Type B pancreatic cell (in vitro differentiated cells): ENCODE measurements at places on chromosomes 7 and 10.
A peak's percentile ranks its signal among the peaks of the same experiment; 100 is the strongest.

- no peak for DNase-seq
These were observed 8.9 kb upstream of the SLC26A3 start for GRCh38 chr7:107811934-107812333.

DNA sequence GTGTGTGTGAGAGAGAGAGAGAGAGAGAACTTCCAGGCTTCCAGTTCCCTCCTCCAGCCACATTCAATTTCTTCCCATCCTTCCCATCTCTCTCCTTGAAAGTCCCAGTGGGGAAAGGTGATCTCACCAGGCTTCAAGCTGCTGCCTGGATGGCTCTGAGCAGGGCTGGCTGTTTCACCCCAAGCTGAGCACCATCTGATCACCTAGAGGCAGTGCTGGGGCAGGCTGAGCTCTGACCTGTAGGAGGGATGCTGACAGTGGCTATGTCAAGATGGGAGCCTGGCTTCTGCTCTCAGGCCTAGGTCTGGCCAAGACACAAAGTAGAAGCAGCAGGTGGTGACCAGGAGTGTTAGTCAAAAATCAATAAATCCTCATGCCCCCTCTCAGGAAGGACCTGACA, 370.8 kb downstream of the PLXNA4 start:
- no peak for DNase-seq

GRCh38 chr7:81626008-81626407, 143.8 kb downstream of the HGF start:
- DNase-seq: no peak

- no peak for DNase-seq
These were observed 23.4 kb downstream of the IRF5 start for GRCh38 chr7:128961030-128961659.

DNA sequence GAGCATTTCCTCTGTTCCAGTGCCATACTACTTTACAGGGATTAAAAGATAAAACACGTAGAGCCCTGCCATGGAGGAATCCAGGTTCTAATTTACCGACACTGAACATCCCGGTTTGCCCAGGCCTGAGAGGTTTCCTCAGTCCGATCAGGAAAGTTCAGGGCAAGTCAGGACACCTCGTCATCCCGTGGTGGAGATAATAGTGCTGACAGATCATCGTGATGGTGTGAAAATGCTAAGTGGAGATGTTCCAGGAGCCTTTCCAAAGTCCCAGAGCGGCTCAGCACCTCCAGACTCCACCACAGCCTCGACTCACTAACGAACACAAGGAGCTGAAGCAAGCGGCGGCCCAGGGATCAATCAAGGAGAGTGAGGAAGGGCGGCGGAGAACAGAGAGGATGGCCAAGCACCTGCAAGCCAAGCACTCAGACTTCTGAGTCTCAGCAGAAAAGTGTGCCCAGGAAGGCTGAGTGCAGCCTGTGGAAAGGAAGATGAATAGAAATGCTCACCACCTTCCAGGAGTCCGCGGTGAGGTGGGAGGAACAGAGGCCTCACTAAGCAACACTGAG, 103.7 kb upstream of the VWC2 start:
- no peak for DNase-seq

- DNase-seq: no peak
These were observed 306.2 kb upstream of the LRRN3 start for GRCh38 chr7:110784749-110785148.

DNA sequence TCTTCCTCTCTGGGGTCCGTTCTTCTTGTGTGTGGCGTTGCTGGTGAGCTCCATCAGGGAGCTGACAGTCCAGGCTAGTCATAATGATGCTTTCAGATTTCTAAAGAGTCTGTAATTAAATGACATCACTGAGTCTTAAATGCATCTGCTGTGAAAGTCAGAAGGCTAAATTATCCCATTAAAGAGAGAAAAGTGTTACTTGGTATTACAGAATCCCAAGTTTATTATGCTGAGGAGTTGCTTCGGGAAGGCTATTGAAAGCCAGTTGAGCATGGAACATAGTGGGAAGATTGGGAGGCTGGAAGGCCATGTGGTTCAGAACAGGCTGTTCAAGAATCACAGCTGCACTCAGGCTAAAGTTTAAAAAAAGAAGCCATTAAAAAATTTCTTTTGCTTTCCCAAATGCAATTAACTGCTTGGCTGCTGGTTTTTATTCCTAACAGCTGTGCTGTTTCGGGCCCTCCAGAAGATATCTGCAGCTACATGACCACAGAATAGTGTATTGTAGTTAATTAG, 342.6 kb upstream of the LRGUK start:
- no peak for DNase-seq

DNA sequence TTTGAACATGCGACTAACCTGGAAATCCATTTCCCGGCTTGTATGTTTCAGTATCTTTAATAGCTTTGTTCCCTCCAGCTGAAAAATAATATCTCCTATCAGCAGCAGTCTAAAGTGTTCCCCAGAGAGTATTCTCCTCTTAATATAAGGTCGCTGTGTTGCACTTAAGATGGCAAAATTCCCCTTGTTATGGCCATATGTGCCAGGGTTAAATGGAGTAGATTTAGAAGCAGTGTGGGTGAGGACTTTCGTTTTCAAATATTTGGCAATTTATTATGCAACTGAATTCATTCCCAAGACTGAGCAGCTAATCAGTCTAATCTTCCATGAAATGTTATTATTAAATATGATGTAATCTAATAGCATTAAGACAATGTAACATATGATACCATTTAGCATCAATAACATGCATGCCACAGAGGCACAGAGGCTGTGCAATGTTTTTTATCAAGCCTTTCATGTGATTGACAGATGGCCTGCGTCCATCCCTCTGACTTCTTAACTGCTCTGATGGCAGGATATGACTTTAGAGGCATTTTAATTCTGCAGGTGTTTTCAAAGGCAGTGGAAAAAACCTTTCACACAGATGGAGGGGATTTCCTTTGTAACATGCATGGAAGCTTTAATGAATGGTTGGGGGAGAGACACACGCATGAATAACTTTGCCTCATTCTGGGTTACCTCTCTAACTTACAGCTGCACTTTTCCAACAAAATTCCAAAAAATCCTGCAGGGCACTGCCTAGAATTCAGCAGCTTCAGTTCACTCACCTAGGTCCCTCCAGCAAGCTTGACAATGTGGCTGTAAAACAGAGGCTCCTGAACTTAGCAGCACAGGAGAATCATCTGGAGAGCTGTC, 55.1 kb upstream of the ZPBP start:
- no peak for DNase-seq

GRCh38 chr7:135248546-135248945, 14.9 kb downstream of the STRA8 start:
- DNase-seq: peak; percentile 27

DNA sequence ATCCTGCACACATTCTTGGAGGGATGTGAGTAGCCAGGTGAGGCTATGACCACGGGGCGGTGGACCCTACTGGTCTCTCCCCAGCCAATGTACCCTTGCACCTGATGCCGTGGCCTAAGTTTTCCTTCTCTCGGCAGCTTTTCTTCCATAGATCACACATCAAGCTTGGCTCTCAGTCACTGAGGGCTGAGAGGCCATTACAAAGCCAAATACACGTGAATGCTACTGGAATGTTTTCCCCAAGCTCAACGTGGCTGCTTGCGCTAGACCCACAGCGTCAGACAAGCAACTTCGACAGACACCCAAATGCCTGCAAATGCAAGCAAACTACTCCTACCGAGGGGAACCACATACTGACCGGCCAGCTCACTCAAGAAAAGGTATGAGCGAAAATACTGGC, 83.1 kb downstream of the PRPF18 start:
- DNase-seq: no peak
